ENCODE measurements at places on chromosomes 7 and 10.

GRCh38 chr7:92768501-92769393 lies 67.6 kb downstream of the CDK6 start:
- DNase-seq, result no peak

DNA sequence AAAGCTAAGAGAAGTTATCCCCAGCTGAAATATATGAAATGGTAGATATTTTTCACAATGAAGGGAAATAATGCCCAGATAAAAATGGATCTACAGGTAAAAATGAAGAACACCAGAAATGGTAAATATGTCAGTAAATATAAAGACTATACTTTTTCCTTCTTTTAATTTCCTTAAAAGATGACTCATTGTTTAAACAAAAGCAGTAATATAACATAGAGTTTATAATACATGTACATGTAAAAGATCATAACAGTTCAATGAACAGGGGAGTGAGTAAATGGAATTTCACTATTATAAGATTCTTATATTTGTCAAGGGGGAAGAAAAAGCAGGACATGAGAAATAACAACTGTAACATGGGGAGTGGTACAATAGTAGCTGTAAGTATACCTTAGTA lies 7.4 kb downstream of the POT1 start:
- no peak for DNase-seq

- no peak for DNase-seq
Measured at GRCh38 chr10:104032144-104032775, 53.4 kb downstream of the COL17A1 start.

- DNase-seq, result no peak
Measured at GRCh38 chr7:32890793-32891042, 842 bp downstream of the KBTBD2 start.

DNA sequence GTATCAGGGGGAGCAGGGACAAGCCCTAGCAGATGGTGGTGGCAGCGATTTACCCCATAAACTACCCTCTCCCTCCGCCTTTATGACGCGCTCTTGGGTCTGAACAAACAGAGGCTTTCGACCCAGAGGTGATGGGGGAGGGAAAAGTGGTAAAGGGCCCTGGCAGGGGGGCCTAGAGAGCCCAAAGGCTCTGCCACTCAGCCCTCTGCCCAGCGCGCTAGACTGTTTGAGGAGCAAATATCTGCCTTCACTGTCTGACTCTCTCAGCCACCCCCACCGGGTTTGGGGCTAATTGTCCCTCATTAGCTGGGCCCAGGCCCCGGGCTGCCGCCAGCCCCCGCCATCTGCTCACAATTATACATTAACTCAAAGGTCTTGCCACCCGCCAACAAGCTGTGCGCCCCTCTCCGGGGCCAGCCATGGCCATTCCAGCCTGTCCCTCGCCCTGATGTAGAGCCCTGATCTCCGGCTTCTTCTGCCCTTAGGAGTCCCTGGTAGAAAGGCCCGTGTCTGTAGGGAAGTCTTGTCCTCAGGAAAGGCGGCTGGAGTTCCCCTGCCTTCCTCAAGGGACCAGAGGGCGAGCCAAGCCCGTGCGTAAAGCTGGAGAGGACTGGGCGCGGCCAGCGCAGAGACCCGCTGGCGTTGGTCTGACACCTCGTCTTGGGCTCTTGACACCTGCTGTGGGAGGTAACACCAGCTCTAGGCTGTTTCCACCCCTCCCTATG lies 1.9 kb upstream of the PAX4 start:
- DNase-seq, result no peak

DNA sequence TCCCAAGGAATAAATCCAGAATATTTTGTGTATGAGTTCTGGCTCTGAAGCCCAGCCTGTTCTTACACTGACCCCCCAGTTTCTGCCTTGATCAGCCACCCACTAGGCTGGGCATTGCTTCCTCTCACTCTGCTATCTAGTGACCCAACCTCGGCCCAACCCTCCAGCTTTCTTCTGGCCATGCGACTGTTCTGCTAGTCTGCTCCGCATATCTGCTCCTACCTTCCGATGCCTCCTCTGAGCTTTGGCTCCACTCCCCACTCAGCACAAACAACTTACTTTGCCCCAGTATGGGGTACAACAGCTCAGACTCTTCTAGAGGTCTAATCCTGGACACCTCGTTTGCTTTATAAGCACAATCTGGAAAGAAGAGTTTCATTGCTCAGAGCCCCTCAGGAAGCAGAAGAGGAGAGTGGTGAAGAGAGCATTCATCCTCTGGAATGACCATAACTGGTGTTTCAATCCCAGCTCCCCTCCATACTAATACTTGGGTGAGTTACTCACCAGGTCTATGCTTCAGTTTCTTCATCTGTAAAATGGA lies 99.6 kb downstream of the NPSR1 start:
- DNase-seq, result no peak

DNA sequence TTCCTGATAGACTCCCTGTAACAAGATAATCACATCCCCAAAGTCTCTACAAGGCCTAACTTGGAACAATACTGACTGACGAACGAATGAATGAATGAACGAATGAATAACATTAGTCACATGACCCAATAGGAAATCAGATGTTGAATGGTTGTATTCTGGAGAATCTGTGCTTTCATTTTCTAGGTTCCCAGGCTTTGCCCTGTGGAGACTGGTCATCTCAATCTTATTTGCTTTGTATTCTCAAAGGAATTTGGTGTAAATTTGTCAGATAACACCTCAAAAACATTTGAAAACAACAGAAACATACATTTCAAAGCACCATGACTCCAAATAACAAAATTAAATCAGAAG lies 69.6 kb upstream of the COL1A2 start:
- DNase-seq, result no peak

DNA sequence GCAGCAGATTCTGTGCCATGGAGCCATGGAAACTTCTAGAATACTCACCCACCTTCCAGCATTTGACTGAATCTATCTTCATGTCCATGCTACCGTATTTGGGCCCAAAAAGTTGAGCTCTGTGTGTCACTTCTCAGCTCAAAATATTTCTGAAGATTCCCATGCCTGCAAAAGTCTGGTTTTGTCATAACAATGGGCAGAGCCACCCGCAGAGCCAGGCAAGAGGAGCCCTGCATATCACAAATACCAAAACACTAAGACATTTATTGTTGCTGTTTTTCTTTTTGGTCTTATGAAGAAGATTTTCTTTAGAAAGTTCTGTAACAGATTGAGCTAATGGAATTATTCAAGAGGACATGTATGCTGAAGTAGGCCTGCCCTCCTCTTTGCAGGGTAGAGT lies 68.1 kb downstream of the PRTFDC1 start:
- no peak for DNase-seq

DNA sequence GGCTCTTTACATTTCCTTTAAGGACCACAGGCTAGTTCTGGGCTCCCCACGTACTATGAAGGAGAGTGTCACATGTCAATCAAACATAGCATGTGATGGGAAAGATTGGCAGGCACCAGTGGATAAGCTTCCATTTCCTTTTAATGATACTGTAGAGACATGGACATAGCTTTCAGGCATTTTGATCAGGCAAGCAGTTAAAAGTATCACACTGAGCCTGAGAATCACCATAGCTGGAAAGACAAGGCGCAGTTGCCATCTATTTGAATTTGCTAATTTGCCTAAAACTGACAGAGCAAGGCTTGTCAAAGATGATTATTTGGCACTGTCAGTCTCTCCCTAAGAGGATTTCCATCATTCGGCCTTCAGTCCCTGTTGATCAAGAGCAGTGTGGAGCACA lies 263.4 kb upstream of the TAC1 start:
- no peak for DNase-seq

DNA sequence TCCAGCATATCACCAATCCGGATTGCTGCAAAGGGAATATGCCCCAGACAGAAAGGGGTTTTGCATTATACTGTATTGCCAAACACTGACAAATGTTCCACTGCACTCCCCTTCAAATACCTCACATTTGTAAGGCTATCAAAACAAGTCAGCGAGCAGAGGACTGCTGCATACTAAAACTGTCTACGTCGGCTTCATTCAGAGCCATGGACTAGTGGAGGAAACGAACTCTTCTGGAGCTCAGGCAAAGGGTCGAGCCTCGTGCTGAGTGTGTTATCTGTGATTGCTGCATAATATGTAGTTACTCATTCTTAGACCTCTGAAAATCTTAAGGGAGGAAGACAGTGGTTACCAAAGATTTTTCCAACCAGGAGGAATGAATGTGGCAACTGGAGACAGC lies 200.2 kb downstream of the DYNC1I1 start:
- no peak for DNase-seq

DNA sequence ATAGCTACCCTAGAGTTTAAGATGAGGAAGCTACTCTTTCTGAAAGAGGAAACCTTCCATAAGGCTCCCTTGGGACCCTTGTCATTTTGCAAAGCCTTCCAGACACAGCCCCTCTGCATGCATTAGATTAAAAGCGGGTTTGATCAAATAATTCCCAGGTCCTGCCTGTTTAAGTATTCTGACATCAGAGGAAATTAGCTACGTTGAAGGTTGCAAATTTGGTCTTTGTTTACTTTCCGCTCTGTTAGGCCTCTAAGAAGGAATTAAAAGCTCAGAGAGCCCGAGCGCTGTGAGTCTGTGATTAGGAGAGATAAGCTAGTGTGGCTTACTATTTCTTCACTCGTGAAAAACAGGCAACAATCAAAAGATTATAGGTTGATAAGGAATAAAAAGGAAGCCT lies 1.4 kb upstream of the THSD7A start:
- no peak for DNase-seq

- peak; percentile 61 for DNase-seq
Measured at GRCh38 chr10:28628184-28628893, 49.0 kb upstream of the BAMBI start.

DNA sequence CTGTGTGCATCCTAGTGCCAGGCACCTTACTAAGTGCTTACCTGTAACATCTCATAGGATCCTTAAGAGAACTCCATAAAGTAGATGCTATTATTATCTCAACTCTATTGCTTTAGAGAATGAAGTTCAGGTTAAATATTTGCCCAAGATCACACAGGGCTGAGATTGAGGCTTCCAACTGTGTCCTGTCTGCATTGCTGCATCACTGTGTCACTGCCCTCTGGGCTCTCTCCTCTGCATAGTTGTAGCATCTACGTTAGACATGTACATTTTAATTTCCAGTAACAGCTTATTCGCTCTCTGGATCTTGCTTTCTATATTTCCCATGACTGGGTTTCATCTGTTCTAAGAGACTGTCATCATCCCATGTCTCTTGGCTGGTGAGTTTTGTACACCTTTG lies 63.6 kb upstream of the FZD8 start:
- DNase-seq, result no peak

GRCh38 chr10:104267721-104268404 lies 1.1 kb upstream of the GSTO2 start:
- no peak for DNase-seq

- no peak for DNase-seq
Measured at GRCh38 chr7:259751-260405, 30.1 kb upstream of the FOXL3 start.

DNA sequence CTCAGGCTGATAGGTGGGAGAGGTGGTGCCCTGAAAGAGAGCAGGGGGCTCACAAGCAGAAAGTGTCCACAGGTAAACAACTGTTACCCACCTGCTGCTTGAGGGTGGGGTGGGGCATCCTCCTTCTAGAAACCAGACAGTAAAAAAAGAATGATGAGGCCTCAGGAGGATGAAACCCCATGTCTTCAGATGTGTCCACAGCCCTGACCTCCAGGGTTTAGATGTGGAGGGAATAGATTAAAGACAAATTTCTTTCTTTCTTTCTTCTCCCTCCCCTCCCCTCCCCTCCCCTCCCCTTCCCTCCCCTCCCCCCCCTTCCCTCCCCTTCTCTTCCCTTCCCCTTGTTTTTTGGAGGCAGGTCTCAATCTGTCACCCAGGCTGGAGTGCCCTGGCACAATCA lies 333.5 kb upstream of the NUPR2 start:
- no peak for DNase-seq

DNA sequence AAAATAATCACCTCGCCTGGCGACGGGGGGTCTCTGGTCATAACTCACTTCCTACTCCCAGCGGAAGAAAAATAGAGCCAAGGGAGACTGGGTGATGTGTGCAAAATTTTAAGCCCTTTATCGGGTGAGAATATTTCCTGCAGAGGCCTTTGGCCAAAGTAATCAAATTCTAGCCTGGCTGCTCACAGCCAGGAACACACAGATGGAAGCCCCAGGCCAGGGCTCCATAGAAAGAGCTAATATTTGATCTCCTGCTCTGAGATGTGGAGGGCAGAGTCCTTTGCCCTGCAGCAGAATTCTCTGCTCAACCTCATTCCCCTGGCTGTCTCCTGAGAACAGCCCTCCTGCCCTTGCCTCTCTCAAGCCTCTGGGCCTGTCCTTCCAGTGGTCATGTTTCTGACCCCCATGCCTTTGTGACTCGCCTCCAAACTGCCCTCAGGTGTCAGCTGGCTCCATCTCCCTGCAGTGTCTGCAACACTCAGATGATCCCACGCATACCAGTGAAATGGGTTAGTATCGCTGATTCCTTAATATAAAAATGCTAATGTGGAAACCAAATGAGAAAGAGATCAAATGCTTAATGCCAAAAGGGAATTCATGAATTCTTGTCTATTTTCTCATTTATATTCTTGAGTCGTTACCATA lies 34.5 kb downstream of the FRMD4A start:
- no peak for DNase-seq

GRCh38 chr7:10875080-10875479 lies 98.6 kb upstream of the PHF14 start:
- no peak for DNase-seq
